ENCODE measurements at places on chromosomes 4 and X.

DNA sequence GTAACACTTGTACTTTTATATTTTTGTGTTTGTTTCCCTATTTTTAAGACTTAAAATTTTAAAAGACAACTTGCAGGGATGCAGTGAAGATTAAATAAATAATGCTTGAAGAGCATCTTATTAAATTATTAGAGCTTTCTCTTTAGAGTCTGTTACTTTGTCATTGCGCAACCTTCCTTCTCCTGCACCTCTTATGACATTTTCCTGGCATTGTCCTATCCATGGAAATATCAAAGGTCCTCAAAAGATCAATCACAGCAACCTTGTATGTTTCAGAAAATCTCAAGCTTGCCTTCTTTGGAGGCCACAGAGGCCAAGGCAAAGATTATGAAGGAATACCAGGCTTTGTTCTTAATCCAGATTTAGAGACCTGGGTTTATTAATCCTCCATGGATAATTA, 116.3 kb downstream of the GRXCR1 start:
- DNase-seq: no peak

- no peak for DNase-seq
These were observed 142.9 kb upstream of the MBNL3 start for GRCh38 chrX:132631579-132632232.

- no peak for DNase-seq
These were observed 16.0 kb downstream of the ZNF275 start for GRCh38 chrX:153349952-153350351.

DNA sequence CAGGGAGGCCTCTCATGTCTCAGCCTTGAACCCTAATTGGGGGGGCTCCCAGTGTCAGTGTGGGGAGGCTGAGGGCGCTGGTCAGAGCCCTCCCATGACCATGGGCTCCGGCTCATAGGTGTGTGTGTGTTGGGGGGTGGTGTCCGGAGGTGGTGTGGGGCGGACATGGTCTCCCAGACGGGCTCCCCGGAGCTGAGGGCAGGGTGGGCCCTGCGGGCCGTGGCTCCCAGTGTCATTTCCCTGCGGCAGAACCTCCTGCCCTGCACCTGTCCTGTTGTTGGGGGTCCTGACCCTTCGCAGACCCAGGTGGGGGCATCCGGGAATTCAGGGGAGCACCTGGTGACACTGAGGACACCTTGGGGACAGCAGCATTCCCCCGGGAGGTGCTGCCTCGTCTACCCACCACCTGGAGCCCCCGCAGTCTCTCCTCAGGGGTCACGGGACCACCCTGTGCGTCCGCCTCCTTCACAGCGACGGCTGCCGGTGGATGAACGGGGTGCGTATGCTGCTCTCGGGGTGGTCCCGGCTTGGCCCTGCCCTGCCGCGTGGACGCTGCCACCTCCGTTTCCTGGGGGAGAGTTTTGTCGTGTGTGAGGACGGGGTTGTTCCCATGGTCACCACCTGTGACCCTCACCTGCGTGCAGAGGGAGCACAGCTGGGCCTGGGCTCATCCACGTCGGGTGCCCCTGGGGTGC, 14.5 kb upstream of the GTPBP6 start:
- DNase-seq: no peak

GRCh38 chr4:88014386-88014905, 7.0 kb downstream of the PKD2 start:
- no peak for DNase-seq

GRCh38 chr4:147136751-147137150, 191.1 kb upstream of the TTC29 start:
- no peak for DNase-seq

DNA sequence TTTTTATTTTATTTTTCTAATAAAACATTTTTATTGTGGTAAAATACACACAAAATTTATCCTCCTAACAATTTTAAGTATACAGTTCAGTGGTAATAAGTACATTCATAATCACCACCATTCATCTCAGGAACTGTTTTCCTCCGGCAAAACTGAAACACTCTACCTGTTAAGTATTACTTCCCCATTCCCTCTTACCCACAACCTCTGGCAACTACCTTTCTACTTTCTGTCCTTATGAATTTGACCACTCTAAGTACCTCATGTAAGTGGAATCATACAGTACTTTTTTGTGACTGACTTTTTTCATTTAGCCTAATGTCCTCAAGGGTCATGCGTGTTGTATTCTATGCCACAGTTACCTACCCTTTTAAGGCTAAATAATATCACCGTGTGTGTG, 21.1 kb upstream of the HSFX4 start:
- DNase-seq: no peak

DNA sequence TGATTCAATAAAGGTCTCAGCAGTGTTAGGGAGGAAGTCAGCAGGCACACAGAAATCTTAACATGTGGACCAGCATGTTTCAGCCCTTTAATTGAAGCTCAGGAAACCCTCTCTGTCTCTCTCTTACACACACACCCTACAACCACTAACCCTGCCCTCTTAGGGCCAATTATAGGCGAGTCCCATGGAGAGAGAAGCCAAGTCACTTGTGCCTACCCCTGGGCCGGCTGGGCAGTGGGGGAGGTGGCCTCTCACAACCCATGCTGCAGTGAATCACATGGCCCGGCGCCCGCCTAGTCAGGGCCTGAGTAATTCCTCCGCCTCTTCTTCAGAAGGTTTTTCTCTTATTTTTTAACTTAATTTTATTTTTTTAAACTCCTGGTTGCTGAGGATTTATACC, 3.7 kb downstream of the FGD1 start:
- DNase-seq: no peak

DNA sequence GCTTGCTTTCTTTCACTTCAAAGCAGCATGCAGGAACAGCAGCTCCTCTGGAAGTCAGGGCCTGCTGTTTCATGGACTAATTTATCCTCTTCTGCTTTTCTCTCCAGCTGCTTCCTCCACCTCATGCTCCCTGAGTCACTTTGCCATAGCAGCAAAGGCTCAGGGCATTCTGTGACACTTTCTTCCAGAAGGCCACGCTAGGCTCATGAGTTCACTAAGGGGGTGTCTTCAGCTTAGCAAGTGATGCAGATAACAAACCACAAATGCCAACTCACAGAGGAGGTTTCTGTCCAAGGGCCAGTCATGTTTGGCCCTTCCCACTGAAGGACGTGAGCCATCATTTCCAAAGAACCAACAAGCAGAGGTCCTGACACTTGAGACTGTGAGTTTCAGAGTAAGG, 200.2 kb downstream of the ADGRA3 start:
- no peak for DNase-seq

- DNase-seq: no peak
These were observed 929 bp downstream of the MAB21L2 start for GRCh38 chr4:150582873-150583286.

GRCh38 chrX:73577361-73577760, 14.4 kb downstream of the CHIC1 start:
- DNase-seq: no peak
